Renal cortical epithelial cell (primary cell): ENCODE measurements at places on chromosomes 11 and 22. TPM values are rescaled to one million over a fixed set of nuclear protein-coding genes. Genes with fewer than 3 reads are reported as not detected.

MAP6 gene
- total RNA-seq = 0.35 and 3.2 TPM in 2 replicates

DNA sequence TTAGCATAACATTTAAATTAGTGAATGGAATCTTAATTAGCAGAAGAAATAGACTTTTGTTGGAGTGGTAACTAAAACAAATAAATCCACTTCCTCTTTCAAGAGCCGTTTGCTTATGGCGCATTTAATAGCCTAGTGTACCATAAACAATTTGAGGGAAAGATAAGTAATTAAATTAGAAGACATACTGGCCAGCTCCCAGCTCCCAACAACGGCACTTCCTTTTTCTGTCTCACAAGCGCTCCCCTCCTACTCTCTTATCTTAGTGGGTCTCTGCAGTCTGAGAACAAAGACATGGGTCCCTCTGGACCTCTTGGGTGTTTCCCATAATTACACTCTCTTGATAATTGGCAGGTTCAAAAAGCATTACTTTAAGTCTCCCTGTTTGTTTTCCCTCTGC, 146.0 kb downstream of the OPCML start:
- DNase-seq = no peak

TMEM45B gene
- total RNA-seq = 0.50 and 5.0 TPM in 2 replicates

GRCh38 chr11:10715571-10715970, 22.0 kb upstream of the IRAG1 start:
- no peak for DNase-seq

MN1 gene
- 0.17 and 0.85 TPM in 2 replicates for total RNA-seq
